ENCODE measurements at places on chromosomes 7 and 10.

DNA sequence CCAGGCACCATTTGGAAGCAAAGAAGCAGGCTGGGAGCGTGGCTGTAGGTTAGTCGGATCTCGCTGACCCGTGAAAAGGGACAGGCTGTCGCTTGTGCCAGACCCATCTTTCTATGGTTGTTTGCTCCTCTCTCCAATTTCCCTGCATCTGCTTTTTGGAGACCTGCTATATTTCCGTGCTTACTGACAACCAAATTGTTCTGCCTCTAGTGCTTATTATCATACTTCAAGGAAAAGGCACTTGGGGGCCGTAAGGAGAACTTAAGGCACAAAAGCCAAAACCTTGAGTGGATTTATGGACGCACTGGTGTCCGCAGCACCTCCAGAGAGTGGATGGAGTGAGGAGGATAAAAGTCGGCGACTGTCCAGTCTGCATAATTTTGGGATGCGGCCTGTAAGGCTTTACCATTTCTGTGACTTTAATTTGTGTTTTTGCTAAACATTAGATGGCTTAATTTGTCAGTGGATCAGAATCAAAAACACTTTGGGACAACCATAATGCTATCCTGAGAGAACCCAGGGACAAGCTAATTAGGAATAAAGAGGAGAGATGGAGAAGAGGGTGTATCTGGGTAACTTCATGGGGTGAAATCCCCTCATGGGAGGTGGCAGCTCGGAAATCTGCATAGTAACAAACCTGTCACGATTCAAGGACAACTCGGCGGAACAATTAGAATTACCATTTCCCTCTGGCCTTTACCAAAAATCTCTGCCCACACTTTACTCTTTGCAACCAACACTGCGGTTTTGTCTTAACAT lies 206.7 kb downstream of the HDAC9 start:
- no peak for DNase-seq

DNA sequence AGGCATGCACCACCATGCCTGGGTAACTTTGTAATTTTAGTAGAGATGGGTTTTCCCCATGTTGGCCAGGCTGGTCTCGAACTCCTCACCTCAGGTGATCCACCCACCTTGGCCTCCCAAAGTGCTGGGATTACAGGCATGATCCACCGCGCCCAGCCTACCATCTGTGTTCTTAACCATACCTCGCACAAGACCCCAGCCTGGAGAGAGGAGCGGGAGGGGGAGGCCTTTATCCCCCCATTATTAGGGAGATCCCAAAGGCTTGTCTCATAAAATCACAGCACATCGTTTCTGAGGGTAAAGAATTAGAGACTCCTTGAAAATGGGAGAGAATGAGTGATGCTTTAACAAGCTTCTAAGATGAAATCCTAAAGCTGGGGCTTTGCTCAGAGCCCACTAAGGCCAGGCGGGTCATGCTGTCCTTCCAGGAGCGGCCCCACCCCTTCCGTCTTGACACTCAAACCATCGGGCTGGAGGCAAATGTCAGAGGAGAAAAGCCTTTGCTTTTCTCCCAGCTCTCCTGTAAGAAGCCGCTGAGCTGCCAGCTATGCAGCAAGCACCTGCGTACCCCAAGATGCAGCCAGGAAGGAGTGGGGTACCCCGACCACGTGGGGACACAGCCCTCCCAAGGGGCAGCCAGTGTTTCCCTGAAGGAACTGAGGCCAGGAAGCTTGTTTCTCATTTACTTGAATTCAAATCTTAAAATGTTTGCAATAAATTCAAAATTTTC lies 339.7 kb downstream of the PTPRN2 start:
- no peak for DNase-seq

- no peak for DNase-seq
Measured at GRCh38 chr10:27914888-27915287, 84.0 kb downstream of the ODAD2 start.

DNA sequence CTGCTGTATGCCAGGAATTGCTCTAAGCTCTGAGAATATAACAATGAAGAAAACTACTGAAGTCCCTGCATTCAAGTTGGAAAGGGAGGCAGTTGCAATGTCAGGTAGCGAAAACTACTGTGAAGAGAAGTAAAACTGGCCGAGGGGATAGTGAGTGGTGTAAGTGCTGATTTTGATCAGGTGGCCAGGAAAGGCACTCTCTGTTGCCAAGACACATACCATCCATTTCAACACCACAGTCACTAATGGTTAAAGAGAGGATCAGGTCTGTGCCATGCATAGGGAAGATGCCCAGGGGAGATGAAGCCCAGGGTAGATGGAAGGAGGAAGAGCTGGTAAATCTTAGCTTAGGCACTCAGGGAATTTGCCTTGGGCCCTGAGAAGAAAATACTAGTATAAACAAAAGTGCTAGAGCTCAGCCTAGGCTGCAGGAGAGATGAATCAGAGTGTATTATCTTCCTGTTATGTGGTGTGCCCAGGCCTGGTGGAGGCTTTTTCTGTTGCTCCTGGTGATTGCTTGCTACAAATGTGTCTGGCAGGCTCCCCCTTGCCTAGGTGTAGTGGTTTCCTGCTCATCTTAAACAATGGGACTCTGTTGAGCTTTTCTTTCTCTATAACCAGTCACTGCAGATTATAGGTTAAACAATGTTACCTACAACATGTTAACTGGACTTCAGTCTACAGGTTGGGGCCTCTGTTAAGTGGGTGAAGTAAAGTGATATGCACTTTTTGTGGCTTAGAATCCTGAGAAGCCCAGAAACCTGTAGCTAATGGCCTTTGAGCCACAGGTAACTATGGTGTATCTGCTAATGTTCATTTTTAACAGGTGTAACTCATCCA lies 125.5 kb downstream of the LRRC4 start:
- DNase-seq, result no peak

DNA sequence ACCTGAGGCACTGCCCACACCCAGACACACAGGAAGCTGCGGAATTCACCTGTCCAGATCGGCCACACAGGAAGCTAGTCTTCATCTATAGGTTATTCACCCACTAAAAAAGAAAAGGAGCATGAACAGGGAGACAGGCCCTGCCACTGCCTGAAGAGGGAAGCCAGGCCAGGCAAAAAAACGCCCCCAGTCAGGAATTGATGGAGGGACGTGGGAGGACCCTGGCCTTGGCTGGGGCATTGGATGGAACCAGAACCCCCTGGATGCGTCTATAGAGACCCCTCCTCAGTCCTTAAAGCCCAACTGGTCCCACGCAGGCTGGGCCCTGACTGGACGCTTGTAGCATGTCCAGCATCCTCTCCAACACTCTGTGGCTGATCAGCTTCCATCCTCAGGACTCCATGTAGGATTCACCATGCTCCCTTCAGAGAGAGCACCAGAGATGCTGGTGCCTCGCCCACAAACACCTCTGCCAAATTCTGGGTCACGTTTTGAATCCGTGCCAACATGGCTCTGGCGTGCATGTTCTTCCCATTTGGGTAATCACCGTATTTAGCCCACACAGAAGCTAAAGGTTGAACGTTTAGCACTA lies 259.3 kb upstream of the TCERG1L start:
- DNase-seq, result no peak

GRCh38 chr10:70879207-70879606 lies 9.2 kb downstream of the PCBD1 start:
- no peak for DNase-seq

- no peak for DNase-seq
Measured at GRCh38 chr10:33365301-33365700, 30.8 kb upstream of the NRP1 start.

- DNase-seq, result peak; percentile 65
Measured at GRCh38 chr7:150716368-150716767, at the start of gene GIMAP1. Gene GIMAP1, plus strand, starts transcription at chr7:150716613. Its CDS starts 2,435 bp downstream, at chr7:150719048.

DNA sequence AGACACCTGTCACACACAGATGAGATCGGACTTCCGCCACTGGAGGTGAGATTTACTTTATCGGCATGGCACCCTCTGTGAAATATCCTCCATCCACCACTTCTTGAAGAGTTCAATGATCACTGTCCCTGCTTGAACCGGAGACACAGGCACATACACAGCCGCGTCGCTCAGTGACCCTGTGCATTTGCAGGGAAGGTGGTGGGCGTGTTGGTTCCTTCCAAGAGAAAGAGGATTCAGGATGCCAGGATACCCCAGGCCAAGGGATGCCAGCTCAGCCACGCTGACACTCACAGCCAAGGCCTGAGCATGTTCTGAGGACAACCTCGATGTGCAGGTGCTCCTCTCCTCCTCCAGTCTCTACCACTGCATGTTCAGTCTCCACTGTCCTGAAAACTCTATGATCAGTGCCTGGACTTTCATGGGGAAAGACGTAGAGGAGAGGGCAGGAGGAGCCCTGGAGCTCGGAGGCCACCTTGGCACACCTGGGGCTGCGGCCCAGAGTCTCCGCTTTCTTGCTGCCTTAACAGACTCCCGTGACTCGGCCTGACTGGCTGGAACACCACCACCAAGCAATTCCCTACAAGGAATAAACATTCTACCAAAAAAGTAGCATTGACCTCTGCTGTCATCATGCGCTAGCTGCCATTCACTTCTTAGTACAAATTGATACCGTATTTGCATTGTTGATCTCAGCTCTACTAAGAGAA lies 115.2 kb downstream of the TCERG1L start:
- DNase-seq, result no peak

DNA sequence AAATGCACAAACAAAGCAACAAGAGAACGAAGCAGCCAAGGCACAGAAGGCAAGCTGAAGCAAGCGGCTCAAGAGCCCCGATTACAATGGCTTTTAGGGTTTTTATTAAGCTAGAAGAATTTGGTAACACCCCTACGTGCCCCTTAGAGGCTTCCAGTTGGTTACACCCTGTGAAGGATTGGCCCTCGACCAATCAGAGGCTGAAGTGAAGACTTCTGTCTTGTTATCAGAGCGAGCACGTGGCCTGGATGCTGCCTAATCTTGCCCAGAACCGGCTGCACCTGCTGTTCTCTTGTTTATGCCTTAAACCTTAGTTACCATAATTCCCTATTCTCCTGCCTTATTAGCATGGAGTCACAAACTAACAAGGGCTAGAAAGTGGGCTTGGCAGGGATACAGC lies 21.4 kb downstream of the KCNK18 start:
- DNase-seq, result no peak

DNA sequence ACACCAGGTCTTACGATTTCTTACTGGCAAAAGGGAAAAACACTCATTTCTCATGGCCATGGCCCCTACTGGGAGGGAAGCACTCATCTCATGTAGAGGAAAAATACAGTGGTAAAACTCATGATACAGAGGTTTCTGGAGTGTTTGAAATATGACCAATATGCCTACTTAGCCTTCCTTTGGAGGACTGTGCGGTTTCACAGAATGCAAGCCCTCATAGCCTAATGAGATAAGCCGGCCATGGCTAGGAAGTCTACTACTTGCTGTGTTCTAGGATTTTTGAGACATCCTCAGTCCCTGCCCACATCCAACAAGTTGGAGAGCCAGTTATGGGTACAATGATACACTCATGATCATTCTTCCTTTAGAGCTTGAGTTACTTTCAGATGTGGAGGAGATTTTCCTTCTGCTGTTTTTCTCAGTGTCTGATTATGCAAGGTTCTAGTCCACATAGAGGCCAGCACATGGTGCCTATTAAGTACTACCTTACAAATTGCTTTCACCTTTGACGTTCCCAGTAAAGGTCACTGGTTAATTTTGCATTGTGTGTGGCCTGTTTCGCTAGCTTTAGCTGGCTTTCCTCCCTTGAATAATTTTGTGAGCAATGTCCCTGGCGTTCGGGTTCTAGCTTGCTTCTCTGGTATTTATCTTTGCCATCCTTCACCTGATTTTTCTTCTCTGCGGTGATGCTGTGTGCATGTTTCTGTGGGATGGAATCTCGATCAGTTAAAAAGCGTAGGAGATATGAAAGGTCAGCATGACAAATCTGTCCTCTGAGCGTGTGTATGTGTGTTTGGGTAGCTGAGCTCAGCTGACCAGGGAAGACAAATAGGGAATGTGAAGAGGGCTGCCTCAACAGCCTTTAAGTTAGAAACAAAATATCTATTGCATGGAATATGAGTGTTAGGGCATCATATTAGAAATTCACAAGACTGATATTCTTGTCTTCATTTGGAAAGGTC lies 295.4 kb downstream of the LRMDA start:
- DNase-seq, result no peak

- peak; percentile 53 for DNase-seq
Measured at GRCh38 chr10:50739618-50740292, at the start of gene ASAH2B. Gene ASAH2B, plus strand, starts transcription at chr10:50739936. Its CDS starts 5,195 bp downstream, at chr10:50745131.

DNA sequence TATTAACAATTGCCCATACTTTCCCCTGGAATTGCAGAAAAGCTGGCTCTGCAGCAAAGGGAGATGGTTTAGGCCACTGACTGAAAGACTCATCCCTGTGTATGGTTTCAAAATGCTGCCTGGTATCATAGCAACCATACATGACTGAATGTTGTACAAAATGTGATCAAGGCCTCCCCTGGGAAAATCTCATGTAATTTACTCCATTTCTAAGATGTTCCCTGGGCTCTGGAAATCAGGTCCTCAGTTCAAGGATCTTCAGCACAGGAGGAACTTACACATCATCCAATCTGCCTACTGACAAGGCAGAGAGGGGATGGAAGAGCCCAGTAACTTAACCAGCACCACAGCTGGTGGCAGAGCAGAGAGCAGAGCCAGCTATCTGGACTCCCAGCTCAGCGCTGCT lies 111.8 kb downstream of the JAZF1 start:
- no peak for DNase-seq

- DNase-seq, result no peak
Measured at GRCh38 chr10:29765330-29765729, 130.6 kb upstream of the SVIL start.

DNA sequence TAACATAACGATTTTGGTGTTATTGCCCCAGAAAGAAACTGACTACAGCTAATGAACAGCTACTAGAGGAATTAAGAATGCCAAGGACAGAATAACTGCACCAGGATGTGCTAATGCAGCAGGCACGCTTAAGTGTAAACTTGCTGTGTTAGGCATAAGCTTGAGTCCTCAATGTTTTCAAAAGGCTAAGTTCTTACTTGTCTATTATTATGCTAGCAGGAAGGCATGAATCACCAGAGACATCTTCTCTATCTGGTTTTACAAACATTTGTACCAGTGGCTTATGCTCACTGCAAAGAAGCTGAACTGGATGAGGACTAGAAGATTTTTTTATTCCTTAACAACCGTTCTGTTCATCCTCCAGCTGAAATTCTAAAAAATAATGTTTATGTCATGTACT lies 1035.3 kb downstream of the NRG3 start:
- no peak for DNase-seq

GRCh38 chr10:69807696-69808095 lies 6.0 kb downstream of the COL13A1 start:
- no peak for DNase-seq

DNA sequence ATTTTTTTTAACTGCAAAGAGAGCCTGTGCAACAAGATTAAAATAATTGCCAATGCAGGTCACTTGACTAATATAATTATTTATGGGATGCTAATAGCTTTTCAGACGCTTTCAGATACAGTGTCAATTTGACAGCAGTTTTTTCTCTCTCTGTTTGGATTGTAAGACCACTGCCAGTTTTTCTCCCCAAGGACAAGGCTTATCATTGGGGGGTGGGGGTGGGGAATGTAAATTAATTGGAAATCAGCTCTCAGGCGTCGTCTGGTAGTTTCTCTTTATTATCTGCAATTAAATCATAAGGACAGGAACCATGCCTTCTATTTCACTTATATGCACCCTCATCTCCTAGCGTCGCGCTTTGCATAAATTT lies 559 bp upstream of the LRGUK start:
- DNase-seq, result no peak

Measured in stimulated activated CD8-positive, alpha-beta memory T cell treated with anti-CD3 and anti-CD28 coated beads, Interleukin-7, amount 100 ng/mL, for 48 hours (primary cell).